ENCODE measurements at places on chromosomes 11 and 22.

DNA sequence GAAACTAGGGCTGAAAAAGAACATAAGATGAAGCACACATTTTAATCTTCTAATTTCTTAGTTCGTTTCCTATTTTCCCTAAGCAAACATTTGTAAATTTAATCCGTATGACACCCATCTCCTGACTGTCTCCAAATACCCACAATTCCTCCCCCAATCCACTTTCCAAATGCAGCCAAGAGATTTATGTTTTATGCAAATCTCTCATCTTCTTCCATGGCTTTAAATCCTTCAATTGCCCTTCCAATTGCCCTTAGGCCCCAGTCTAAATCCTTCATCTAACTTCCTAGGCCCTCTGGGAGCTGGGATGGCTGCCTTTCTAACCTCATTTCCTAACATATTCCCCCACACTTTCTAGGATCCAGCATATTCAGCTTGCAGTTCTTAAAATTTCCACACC lies 18.0 kb upstream of the POU2AF1 start:
- no peak for DNase-seq

DNA sequence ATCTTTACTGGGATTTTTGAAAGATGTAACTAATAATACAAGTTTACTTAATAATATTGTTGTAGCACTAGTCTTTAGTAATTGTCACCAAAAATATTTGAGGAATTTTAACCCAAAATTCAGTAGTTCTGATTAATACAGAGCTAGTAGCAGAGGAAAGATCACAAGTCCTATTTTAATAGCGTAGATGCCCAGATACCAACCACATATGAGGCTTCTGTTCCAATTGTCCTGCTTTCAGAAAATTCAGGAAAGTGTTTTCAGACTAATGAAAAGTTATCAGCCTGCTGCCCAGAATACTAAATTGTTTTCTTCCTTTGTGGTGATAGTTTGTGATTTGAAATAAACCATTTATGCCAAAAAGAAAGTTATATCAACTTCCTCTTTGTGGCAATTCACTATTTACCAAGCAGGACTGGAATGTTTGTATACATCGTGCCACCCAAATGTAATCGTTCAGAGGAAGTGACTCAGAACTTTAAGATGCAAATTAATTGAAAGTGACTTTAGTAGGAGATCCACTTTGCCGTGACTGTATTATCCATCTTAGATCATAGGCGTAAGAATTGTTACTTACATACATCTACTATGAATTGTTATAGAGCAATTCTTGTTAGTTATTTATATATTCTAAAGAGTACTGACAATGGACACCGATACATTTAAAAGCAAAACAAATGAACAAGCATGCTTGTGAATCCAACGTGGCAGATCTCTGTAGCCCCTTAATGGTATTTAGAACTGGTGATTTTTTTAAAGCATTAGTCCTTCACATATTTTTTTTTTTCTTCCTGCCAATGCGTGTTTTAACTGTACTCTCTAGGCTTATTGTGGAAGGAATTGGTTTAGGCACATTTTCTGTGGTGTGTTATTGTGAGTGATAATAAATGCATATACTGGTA lies 231.0 kb downstream of the DDX10 start:
- DNase-seq, result no peak

DNA sequence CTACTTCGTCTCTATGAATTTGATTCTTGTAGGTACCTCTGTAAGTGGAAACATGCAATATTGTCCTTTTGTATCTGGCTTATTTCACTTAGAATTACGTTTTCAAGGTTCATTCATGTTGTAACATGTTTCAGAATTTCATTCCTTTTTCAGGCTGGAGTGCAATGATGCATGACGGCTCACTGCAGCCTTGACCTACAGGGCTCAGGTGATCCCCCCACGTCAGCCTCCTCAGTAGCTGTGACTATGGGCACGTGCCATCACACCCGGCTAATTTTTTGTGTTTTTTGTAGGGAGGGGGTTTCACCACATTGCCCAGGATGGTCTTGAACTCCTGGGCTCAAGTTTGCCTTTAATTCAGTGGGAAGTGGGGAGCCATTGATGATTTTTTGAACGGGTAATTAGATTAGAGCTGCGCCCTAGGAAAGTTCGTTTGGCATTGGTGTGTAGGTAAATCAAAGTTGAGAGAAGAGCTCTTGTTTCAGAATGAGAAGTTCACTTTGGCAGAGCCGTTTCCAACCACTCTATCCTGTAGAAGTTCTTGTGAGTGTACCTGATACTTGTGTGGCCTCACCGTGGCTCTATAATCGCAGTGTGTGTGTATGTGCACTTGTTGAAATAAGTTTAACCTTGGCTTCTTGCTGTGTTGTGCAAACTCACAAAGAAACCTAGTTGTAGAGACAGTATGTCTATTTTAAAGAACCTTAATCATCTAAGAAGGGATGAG lies 115.9 kb downstream of the NAV2 start:
- DNase-seq, result no peak

- DNase-seq, result no peak
These were observed 9.2 kb upstream of the MRGPRF start for GRCh38 chr11:69022260-69022659.
